ENCODE measurements at places on chromosomes 3 and 15.

DNA sequence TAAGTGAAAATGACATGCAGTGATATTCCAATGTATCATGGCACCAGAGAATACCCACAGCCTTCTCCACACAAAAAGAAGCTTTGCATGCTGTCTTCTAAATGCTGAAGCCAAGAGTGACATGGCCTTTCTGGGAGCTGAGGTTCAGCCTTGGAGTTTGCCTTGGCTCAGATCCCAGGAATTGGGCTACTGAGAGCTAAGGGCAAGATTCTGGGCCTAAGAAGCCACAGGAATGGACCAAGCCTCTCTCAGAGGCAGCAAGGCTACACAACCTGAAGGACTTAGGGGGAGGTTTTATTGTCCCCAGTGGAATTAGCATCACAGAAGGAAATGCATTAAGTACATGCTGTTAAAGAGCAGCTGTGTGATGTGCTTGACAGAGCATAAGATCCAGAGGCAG lies 1078.5 kb downstream of the TUSC7 start:
- DNase-seq = no peak

DNA sequence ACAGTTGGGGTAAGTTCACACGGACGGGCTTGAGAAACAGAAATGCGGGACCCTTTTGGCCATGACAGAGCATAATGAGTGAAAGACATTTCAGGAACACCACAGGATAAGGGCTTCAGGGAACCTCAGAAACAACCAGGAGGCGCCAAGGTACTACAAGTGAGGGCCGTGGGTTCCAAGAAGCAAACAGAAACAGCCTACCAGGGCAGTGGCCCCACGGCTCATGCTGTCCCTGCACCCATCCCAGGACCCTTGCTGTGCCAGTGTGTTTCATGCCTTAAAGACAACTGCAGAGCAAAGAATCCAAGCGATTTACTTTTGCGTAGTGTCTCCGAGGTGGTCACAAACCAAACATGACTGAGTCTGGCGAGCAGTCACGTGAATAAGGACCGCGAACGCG lies 54.0 kb downstream of the RUBCN start:
- no peak for DNase-seq

DNA sequence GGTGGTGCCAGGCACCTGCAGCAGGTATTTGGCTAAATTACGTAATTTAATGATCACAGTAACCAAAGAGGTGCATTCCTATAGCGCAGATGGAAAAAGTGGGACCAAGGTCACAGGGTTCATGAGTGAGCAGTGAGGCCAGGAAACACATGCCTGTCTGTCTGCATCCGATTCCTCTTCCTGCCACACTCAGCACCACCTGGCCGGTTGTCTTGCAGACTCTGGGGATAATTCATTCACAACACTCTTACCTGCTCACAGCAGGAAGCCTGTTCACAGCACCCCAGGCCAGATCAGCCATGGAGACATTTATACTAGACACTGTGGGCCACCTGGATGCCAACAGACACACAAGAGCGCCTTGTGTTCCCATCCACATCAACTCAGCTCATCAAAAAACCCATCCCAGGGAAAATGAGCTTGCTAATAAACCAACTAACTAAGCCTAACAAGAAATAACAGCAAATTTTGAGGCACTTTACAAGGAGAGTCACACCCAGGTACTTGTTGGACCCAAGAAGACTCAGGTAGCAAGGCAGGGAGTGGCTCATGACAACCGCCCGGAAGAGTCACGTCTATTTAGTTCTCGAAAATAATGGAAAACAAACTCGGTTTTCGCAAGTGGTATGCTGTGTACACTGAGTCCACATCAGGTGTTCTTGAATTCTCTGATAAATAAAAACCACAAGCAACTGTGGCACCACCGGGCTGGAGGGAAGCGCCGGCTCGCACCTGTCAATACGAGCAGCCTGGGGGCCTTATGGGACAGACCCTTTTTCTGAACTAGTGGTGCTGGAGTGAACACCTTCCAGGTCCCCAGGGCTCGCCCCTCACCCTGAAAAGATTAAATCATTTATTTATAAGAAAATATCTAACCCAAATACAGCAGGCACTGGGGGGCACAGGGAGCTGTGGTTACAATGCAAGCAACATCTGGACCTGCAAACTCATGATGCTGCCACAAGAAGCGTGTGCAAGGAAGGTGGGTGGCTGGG lies 40.5 kb downstream of the FAM174B start:
- DNase-seq = no peak

- no peak for DNase-seq
Measured at GRCh38 chr3:147775816-147776530, 366.8 kb downstream of the ZIC1 start.

DNA sequence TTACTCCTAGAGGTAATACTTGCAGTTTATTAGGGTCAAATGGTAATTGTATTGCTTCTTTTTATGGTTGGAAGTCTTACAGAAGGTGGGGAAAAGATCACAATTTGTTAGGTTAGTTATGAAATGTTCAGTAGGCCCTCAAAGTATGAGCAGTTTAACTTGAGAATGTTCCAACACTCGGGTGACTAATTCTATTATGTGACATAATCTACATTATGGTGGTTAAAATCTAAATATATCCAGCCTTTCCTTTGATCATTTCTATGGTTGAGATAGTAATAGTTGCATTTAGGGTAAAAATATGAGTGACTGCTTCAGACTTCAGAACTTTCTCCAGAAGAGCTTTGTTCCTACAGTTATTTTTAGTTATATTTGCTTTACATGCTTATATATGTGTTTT lies 19.6 kb upstream of the FBXO22 start:
- DNase-seq = no peak

DNA sequence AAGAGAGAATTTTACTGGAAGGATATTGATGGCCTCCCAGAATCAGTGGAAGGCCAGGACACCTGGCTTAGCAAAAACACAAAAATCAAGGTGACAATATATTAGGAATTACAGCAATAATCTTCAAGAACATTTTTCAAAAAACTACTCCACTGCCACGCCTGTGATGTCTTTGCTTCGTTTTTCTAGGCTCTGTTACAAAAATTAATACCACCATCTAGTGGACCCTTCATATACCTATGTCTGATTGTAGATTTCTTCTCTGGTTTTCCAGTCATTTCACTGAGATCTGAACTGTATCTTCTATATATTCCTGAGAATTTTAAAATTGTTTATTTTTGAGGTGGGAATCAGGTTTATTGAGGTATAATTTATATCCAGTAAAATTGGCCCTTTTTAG lies 5.6 kb upstream of the SLC33A1 start:
- no peak for DNase-seq

GRCh38 chr15:99106417-99107220 lies 1.7 kb downstream of the SYNM start:
- DNase-seq = no peak

GRCh38 chr3:161401389-161401788 lies 30.1 kb upstream of the SPTSSB start:
- DNase-seq = no peak

DNA sequence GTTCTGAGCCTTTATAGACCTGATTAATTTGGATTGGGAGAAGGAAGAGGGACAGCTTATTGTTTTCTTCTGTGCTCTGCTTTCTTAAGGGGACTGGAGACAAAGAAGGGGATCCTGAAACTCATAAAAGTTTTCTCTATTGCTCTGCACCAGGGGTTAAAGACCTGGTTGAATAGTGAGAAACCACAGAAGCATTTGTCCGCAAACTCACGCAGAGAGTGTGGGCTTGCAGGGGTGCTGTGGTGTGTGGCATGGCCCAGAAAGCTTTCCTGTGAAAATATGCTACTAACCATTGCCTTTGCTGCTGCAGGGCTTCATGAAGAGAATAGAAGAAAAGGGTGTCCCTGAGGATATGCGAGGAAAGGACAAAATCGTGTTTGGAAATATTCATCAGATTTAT lies 73.1 kb upstream of the UMPS start:
- no peak for DNase-seq

DNA sequence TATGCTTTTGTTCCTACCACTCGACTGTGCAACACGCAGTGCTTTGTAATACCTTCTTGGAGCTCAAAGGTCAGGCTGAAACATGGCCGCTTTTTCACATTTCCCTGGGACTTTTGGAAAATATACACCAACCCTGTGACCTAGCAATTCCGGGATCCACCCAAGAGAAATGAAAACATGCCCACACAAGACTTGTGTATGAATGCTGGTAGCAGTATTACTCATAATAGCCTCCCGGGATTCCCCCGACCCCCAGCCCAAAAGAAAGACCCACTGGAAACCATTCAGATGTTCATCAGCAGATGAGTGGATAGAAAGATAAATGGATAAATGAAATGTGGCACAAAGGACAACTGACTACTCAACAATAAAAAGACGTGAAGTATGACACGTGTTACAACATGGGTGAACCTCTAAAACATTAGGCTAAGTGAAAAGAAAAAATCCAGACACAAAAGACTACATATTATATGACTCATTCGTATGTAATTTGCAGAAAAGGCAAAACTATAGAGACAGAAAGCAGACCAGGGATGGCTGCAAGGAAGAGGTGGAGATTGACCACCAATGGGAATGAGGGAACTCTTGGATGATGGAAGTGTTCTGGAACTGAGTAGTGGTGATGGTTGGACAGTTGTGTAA lies 104.1 kb downstream of the PGPEP1L start:
- DNase-seq = no peak

All from Panc1 (cell line).